ENCODE measurements at places on chromosomes 1 and 21.

DNA sequence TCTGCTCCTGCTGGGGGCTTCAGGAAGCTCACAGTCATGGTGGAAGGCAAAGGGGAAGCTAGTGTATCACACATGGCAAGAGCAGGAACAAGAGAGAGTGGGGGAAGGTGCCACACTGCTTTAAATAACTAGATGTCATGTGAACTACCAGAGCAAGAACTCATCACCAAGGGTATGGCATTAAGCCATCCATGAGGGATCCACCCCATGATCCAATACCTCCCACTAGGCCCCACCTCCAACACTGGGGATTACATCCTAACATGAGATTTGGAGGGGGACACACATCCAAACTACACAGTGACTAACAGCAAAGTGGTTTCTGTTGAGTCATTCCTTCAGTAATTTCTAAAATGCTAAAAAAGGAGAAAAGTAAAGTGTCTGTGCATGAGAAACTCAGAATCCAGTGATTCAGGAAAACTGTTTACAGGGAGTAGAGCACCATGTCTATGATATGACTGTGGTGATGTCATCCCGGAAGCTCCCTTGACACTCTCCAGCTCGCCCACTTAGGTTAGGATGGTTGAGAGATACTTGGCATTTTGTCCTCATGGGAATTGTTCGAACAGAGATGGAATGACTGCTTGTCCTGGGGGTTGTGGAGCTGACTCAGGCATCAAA lies 50.3 kb downstream of the CHD1L start:
- no peak for DNase-seq

- no peak for DNase-seq
Measured at GRCh38 chr1:153922076-153922971, 448 bp downstream of the GATAD2B start.

- no peak for DNase-seq
Measured at GRCh38 chr1:38334930-38335592, 288.5 kb upstream of the POU3F1 start.

DNA sequence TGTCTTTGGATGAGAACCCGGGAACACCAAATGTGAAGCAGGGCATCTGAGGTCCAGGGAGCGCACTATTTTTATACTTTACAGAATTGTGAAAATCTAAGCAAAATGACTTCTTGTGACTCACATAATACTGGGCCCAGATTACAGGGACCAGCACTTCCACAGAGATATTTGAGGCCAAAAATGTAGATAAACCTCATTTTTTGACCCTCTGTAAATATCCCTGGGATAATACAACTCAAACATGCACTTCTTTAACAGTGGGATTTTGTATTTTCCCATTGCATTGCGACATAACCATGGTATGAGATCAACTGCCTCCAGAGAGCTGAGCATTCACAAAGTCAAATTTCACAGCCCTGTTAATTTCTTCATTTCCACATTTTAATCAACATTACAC lies 289.4 kb upstream of the ADGRL4 start:
- DNase-seq = no peak

DNA sequence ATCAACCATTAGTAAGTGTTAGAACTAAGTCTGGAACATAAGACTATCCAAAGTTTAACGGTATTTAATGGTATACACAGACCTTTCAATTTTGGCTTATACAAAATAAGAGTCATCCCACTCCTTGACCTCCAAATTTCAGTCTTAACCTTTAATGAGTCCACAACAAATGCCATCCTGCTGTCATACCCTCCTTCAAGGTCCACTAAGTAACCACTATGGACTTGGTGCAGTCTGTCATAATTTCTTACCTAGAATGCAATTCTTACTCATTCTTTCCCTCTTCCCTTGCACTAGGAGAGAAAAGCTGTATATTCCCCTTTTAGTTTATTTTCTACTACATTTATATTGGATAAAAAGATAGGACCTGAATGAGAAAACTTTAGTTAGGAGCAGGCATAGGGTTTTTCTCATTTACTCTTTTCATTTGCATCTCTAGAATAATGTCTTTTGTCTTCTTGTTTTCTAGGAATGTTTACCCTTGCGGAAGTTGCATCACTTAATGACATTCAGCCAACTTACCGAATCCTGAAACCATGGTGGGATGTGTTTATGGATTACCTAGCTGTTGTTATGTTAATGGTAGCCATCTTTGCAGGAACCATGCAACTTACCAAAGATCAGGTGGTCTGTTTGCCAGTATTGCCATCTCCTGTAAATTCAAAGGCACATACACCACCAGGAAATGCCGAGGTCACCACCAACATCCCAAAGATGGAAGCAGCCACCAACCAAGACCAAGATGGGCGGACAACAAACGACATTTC lies 62.1 kb upstream of the ZNF326 start:
- no peak for DNase-seq

- DNase-seq = no peak
Measured at GRCh38 chr1:41572224-41572623, 87.7 kb upstream of the EDN2 start.

DNA sequence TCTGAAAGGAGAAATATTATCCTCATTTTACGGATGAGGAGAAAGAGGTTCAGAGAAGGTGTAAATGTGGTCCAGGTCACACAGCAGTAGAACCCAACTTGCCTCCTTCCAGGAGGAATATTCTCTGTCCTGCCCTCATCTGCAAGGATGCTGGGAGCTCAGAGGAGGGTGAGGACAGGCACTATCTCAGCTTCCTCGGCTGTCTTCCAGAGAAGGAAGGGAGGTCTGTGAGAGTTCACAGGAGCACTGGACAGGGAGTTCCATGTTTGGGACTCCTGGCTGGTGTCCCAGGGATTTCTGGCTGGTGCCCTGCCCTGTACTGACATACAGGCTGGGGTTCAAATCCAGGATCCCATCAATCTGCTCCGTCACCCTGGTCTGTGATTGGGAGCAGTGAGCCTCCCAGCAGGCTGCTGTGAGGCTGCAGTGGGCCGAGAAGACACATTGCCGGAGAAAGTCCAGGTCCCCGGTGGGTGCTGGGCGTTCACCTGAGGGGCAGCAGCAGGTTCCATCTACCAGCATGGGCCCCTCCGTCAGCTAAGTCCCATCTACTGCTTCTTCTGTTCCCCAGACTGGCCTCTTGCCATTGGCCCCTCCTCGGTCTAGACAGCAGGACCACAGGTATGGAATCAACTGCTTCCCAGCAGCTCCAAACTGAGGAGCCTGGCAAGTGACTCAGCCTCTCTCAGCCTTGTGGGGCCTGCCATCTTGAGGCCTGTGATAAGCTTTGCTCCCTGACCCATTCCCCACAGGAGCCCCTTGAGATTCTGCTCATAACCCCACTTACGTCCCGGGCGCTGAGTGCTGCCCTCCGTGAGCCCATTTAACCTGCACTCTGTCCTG lies 8.5 kb upstream of the BSND start:
- DNase-seq = no peak
